CD4-positive, alpha-beta T cell treated with Interleukin-6 at 100 ng/mL for 8 hours (primary cell): ENCODE measurements at places on chromosomes 5 and 9.

DNA sequence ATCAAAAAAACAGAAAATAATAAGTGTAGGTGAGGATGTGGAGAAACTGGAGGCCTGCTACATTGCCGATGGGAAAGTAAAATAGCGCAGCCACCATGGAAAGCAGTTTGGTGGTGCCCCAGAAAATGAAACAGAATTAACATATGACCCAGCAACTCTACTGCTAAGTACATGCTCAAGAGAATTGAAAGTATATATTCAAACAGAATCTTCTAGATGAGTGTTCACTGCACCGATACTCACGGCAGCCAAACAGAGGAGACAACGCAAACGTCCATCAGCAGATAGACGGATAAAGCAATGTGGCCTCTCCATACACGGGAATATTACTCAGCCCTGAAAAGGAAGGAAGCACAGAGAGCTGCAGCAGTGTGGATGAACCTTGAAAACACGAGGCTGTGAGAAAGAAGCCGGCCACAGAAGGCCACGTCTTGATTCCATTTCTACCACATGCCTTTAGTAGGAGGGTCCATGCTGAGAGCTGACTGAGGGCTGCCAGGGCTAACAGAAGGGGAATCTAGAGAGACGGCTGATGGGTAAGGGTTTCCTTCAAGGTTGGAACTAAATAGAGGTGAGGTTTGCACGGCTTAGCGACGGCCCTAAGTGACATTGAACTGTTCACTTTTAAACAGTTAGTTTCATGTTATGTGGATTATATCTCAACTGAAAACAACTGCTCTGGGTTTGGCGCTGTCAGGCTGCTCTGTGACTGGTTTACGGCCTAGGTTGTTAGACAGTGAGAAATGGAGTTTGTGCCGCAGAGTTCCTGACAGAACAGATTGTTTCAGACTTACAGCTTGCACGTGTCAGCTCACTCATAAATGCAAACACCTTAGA lies 29.8 kb downstream of the AHRR start:
- no peak for DNase-seq

GRCh38 chr9:80387828-80388227 lies 816.1 kb downstream of the TLE4 start:
- no peak for DNase-seq

GRCh38 chr5:86030753-86031152 lies 587.0 kb upstream of the COX7C start:
- DNase-seq: no peak

DNA sequence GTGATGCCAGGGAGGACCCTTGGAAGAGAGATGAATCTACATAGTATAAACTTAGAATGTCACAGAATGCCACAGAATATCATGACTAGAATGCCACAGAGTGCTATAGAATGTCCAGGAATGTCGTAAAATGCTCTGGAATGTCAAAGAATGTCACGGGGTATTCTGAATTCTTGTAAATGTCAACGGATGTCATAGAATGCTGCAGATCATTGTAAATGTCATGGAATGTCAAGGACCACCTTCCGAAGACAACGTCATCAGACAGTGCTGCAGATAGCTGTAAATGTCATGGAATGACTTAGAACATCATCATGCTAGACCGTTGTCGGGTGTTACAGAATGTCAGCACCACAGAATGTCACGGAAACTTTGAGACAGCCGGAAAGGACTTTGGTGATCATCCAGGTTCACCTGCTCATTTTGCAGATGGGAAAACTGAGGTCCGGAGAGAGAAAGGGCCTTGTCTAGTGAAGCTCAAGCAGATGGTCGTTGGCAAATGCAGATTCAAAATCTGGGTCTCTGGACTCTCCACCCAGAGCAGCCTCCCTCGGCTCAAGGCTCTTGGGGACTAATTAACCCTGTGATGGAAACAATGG lies 117.1 kb downstream of the LHX2 start:
- DNase-seq: no peak

DNA sequence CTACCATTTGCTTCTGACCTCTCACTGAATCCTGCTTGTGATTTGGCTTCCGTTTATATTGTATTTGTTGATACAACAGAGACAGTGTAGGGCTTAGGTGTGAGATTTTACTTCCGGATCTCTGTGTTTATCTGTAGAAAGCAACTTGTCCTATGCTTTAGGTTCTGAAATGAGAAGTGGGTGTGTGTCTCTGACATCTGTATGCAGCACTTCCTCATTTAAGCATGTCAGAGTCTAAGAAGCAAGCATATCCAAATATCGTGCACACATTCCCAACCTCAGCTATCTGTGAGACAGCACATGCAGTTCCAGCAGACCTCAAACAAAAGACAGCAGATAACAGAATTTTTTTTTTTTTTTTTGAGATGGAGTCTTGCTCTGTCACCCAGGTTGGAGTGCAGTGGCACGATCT lies 16.3 kb downstream of the KLF9 start:
- peak; percentile 60 for DNase-seq

GRCh38 chr9:19451240-19452087 lies 42.7 kb downstream of the ACER2 start:
- no peak for DNase-seq

DNA sequence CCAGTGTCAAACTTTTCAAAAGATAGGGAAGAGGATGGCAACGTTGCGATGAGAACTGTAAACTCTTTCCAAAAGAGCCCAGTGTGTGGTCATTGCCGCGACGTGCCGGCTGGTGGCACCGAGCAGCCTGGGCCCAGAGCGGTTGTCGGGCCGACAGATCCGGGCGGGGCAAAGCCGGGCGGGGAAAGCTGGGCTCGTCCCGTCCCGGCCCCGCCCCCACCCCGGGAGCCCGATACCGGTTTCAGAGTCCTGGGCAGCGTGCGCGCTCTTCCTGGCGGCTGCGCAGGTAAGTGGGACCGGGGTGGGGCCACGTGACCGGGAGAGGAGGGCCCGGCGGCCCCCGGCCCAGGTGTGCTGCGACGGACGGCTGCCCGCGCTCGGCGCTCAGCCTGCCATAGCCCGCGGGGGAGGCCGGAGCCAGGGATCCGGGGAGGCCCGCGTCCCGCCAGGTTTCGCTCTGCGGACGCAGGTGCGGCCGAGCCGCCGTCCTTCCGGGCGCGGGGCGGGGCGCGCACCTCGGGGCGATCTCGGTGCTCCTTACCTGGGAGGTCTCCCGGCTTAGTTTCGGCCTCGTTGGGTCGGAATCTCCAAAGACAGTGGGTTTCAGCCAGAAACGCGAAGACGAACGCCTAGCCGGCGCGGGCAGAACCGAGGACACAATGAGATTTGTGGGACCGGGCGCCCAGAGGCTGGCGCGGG lies at the start of gene MARVELD2:
Gene MARVELD2 (plus strand): TSS at position 232 of the 699 bp plus-strand sequence. CDS start 4,270 bp downstream, outside the sequence.
- DNase-seq: peak; percentile 42

DNA sequence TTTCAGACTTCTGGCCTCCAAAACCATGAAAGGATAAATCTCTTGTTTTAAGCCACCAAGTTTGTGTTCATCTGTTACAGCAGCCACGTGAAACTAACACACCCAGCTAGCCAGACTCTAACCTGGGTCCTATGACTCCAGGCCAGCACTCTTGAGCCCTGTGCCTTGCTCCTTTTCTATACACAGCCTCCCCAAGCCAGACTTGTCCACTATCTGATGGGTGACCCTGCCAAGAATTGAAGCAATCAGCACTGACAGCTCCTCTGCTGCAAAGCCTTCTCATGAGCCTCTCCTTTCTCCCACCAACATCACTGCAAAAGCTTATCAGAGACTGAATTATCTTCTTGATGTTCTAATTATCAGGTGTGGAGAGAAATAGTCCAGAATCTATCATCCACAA lies 41.4 kb downstream of the SIL1 start:
- DNase-seq: no peak

- no peak for DNase-seq
These were observed 382.5 kb downstream of the KCNN2 start for GRCh38 chr5:114744406-114744805.

DNA sequence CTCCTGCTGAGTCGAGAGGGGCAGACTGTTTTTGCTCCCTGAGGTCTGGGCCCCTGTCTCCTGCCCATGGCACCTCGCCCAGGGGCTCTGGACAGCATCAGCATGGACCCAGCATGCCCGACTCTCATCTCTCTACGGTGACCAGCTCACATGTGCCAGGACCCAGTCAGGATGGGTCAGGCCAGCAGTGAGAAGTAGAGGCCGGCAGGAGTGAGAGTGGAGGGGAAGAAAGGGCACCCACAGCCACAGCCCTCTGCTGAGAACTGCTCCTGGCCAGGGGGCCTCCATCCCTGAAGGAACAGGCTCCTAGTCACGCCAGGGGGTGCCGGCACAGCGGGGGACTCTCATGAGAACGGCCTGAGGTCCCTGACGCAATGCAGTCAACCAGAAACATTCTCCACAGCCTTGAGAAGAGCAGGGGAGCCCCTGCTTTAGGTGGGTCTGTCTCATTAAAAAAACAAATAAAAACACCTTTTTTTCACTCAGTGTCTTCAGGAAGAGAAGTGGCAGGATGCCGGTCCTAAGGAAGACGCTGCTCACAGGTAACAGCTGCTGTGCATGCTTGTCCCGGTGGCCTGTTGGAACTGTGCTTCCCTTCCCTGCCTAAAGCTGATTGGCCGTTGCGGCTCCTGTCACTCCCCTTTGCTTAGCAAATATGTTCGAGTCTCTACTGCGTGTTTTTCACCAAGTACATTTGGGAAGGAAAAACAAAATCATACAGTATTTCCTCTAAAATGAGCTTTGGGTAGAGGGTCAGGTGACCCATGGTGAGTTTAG lies 85.7 kb upstream of the FBXW11 start:
- DNase-seq: no peak

DNA sequence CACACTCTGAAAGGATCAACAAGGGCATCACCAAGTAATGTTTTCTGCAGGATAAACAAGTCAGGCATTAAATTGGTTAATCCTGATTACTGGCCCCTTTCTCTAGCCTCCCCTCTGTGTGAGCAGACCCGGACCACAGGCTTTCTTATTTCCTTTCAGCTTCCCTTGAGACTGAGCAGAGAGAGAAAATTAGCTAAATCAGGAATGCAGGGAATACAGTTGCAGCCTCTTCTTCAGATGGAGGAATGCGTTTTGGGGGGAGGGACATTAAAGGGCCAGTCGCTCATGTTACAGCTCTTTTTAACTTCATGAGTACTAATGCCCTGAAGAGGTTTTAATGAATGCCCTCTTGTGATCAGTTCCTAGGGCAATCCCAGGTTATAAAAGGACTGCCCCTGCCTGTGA lies 19.8 kb downstream of the PCDHAC2 start:
- DNase-seq: no peak

GRCh38 chr5:126846344-126846743 lies 69.4 kb downstream of the LMNB1 start:
- no peak for DNase-seq

DNA sequence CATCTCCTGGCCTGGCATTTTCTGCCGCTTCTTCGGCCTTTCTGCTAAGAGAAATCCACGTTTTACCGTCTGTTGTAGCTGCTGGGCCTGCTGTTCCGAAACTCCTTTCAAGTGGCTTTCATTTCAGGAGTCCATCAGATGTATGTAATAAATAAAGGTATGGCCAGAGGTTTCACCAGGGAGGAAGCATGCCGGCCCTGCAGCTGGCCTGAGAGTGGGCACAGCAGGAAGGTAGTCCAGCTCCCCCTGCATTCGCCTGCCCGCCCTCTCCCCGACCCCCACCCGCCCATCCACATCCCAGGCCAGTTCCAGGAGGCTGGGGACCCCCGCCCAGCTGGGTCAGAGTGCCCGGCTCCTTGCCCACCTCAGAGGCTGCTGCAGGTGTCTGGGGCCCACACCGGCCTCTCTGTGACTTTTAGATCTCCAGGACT lies 46.4 kb upstream of the EXOC3 start:
- DNase-seq: no peak

- peak; percentile 5 for DNase-seq
These were observed 73.4 kb downstream of the FBXO38 start for GRCh38 chr5:148457183-148457620.

- no peak for DNase-seq
These were observed 615.5 kb downstream of the TLE1 start for GRCh38 chr9:81073821-81074220.

- no peak for DNase-seq
These were observed 118.0 kb upstream of the BRINP1 start for GRCh38 chr9:119487118-119487827.

- DNase-seq: no peak
These were observed 16.3 kb downstream of the C9orf57 start for GRCh38 chr9:72044095-72044494.

- DNase-seq: no peak
These were observed 463.5 kb upstream of the RGMB start for GRCh38 chr5:98309785-98310598.

- no peak for DNase-seq
These were observed 1771.7 kb upstream of the CDH9 start for GRCh38 chr5:28809811-28810750.

- no peak for DNase-seq
These were observed 67.0 kb upstream of the PPP1R2B start for GRCh38 chr5:156783092-156783491.

DNA sequence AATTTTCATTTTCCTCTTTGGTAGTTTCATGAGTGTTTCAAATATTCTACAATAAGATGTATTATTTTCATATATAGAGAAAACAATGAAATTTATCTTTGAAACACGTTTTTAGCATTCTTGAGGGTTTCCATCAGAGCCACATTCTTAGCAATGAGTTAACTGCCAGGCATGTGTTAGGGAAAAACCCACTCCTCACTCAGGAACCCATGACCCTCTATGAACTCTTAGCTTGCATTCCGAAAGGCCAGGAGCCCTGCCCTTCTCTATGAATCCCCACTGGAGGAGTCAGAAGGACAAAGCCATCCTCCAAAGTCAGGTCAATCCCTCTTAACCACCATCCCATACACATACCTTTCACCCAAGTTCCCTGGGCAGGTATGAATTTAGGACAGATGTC lies 57.5 kb downstream of the ADAMTS12 start:
- DNase-seq: no peak
